ENCODE measurements at places on chromosomes 2 and 18.

GRCh38 chr2:201172279-201172678, 10.7 kb upstream of the CASP10 start:
- DNase-seq, result no peak

- no peak for DNase-seq
Measured at GRCh38 chr2:166614503-166614902, 120.5 kb upstream of the SCN7A start.

DNA sequence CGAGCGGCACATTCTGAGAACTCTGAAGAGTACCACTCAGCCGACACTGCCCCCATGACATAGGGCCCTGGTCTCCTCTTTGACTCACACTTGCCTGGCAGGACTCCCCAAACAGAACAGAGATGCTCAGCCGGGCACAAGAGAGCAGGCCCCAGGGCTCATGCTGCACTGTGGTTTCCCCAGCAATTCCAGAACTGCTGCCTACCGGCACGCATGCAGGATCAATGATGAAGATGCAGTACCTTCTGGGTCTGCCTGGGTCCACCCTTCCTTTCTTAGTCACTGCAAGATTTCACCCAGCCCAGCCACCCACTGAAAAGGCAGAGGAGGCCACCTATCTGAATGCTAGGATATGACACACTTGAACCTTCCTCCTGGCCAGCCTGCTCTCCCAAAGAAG, 49.4 kb downstream of the BCL11A start:
- DNase-seq, result no peak

DNA sequence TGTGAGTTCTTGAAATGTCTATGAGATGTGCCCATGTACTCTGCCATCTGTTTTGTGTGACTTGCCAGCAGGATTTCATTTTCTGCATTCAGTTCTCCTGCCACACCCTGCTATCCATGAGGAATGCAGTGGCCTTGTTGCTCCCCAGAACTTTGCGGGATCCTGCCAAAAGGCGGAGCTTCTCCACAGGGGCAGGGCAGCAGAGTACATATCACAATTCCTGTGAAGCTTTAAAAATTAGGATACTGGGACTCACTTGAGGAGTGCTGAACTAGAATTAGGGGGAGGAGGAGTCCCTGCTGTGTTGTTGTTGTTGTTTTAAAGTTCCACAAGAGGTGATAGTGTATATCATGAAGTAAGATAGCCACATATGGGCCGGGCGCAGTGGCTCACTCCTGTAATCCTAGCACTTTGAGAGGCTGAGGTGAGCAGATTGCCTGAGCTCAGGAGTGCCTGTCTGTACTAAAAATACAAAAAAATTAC, 76.4 kb downstream of the TANC1 start:
- no peak for DNase-seq

- no peak for DNase-seq
Measured at GRCh38 chr18:67682516-67682915, 166.0 kb upstream of the DSEL start.

- no peak for DNase-seq
Measured at GRCh38 chr2:212005085-212005671, 533.4 kb downstream of the ERBB4 start.

- DNase-seq, result no peak
Measured at GRCh38 chr18:7755753-7756475, 188.8 kb downstream of the PTPRM start.

DNA sequence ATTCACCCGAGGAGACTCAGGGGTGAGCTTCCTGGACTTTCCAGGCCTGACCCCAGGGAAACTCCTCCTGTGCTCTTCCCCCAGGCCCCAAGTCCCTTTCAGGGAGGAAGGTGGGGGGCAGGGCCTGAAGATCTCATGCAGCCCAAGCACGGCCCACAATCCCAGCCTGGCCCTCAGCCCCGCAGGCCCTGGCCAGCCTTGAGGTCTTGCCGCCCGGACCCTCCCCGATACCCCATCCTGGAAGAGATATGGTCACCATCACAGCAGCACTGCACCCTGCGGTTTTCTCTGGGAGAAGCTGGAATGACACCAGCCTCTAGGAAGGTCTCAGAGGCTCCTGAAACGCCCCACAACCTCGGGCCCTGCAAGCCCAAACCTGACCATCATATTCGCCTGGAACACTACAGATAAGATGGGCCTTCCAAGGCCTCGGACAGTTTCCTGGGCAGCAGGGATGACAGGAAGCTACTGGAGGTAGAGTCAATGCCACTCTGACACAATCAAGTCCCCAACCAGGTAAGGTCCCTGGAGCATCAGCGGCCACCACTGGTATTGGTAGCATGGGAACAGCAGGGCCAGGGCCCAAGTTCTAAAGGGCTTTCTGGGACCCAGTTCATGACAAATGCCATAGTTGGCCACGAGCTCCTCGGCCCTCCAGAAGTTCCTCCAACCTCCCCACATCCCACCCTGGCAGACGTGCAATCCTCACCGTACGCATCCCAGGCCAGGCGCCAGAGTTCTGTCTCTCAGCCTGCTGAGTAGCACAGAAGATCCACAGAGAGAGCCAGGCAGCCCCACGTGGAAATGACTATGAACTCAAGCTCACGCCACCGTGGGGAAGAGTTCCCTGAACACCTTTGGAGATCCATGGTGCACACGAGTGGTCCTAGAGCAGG, 8.6 kb downstream of the SDC1 start:
- DNase-seq, result no peak

DNA sequence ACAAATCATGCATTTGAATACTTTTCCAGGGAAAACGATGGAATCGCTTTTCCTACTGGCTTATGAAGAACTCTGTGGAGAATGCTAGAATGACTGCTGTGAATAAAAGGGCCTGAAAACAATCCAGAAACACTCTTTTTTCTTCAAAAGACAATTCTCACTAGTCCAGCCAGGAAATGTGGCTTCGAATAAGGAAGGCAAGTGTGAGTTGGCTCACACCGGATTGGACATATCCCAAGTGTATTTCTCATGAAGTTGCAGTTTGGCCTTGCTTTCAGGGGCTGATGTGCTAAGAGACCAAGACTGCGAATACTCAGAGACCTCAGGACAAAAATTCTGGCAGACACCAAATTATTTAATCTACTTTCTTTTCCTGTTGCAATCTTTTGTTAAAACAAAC, 54.1 kb downstream of the FIGN start:
- DNase-seq, result no peak

DNA sequence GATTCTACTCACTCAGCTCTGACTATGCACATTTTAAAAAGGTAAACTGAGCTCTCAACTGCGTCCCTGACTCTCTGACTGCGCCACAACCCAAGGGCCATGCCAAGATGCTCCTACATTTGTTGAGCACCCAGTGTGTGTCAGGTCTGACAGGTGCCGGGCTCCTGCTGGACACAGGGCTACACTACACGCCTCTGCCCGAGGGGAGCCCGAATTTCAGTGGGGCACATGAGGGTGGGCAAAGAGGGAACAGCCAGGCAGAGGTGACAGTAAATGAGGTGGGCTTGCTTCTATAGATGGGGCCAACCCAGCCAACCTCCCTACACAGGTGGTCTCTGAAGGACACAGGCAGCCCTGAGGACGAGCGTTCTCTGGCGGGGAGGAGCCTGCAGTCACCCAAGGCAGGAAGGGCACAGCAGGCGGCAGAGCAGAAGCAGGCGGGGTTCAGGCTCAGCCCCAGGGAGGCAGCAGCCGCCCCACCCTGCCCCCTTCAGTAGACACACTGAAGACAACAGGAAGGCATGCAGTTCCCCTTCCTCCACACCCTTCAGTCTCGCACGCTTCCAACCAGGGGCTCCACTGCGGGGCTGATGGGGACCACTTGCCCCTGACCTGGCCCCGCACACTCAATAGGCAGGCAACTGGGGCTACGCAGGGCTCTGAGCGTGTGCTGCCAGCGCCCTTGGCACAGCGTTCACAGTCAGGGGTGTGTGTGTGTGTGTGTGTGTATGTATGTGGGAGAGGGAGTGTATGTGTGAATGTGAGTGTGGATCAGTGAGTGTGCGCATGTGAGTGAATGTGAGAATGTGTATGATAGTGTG, 98.4 kb downstream of the UXS1 start:
- peak; percentile 85 for DNase-seq

- no peak for DNase-seq
Measured at GRCh38 chr2:56099963-56100362, 83.8 kb upstream of the CCDC85A start.

DNA sequence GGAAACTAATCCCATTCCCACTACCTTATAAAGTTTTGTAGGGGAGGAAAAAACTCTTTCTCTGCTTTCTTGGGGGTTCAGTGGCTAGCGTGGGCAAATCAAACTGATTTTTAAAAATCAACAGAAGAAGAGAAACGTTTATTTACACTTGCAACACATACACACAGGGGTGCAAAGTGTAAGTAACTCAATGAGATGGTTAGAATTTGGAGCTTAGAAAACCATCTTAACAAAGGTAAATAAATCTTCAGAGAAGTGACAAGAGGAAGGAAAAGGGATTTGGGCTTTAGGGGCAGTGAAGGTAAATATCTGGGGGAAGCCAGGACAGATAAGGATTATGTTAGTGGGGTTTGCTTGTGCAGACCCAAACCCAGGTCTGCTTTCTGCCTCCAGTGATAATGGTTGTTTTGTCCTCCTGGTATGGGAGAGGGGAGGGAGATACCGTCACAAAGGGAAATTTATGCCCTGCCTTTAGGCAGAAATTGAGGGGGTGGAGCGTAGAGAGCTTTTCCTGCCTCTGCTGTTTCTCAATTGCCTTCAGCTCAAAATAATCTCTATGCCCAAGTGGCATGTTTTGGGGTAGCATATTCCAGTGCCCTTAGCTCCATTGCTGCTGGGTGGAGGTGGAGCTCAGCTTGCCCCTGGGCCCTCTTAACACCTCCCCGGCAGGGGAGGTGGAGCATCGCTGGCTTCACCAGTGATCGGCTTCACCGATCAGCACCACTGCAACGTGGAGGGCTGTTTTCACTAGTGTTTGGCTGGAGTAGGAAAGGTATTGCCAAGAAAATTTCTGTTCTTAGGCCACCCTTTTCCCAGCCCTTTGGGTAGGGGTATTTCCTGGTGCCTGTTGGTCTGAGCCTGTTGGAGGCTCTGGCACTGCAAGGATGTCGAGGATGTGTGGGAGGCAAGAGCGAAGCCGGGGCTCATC, 92.2 kb downstream of the TEX51 start:
- DNase-seq, result no peak

GRCh38 chr2:78864205-78864604, 161.3 kb upstream of the REG3G start:
- DNase-seq, result no peak

DNA sequence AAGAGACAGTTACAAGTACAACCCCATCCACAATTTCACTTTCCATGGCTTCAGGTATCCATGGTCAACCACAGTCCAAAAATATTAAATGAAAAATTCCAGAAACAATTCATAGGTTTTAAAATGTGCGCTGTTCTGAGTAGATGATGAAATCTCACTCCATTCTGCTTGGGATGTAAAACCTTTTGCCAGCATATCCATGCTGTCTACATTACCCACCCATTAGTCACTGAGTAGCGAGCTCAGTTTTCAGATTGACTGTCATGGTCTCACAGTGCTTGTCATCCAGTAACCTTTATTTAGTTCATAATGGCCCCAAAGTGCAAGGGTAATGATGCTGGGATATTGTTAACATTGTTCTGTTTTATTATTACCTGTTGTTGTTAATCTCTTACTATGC, 40.5 kb downstream of the SMAD4 start:
- no peak for DNase-seq

GRCh38 chr2:138777996-138778395, 2.2 kb downstream of the NXPH2 start:
- DNase-seq, result no peak

DNA sequence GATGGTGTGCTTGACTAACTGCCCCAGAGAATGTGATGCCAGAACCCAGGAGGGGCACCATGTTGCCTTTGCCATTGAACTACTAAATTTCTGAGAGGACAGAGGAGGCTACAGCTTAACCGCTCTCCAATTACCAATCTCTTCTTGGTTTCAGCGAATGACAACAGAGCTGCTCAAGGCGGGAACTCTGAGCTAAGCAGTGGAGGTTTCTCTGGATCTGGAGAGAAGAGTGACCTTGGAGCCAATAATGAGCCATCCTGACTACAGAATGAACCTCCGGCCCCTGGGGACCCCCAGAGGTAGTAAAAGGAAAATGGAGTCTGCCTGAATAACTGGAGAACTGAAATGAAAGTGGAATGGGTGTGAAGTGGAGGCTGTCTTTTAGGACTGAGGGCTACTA, 53.2 kb downstream of the DIS3L2 start:
- no peak for DNase-seq

DNA sequence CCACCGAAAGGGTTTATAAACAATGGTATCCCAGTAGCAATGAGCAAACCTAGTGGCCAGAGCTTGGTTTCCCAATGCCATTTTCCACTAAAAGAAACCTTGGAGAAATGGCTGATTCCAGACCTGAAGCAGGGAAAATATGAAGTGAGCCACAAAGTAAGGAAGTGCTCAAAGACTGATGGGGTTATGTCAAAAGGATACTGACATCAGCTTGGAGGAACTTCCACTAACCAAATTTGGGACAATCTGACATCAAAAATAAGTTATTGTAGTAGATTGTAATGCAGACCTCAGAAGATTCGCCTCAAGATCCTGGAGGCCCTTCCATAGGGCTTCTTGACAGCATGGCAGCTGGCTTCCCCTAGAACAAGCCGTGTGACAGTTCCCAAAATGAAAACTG, 79.4 kb upstream of the SP3 start:
- DNase-seq, result no peak

DNA sequence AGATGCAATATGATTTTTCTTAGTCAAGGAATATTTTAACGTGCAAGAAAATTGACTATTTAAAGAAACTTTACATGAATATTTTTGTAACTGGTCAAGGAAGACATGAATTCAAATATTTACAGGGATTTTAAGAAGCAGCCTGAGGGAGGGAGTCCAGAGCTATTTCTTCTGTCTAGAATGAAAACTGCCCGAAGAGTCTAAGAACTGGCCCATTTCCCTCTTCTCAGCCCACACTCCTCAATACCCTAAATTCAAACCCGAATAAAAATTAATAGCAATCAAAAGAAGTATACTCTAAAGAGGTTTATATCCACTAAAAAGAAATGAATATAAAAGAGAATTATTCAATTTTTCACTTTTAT, 6.5 kb upstream of the NDUFV2 start:
- no peak for DNase-seq

DNA sequence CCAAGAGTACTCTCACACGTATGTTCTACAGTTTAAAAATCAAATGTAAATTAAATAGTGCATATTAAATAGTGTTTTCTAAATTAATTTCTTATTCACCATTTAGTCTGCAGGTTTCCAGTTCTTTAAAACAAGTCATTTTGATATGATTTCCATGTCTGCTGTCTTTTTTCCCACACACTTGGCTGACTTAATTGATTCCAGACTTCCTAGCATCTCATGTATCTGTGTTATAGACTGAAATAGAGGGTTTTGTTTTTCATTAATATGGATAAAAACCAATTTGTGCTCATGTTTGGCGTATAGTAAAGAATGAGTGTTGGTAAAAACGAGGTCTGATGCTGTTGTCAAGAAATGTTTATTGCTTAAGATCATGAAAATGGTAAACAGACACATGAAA, 104.3 kb downstream of the SRBD1 start:
- DNase-seq, result no peak

Data from CD4-positive, alpha-beta T cell treated with Interleukin-15 for 1 hour (primary cell).